ENCODE measurements at places on chromosomes 3 and 15.

- DNase-seq = no peak
Measured at GRCh38 chr15:90789462-90789861, 72.3 kb downstream of the BLM start.

DNA sequence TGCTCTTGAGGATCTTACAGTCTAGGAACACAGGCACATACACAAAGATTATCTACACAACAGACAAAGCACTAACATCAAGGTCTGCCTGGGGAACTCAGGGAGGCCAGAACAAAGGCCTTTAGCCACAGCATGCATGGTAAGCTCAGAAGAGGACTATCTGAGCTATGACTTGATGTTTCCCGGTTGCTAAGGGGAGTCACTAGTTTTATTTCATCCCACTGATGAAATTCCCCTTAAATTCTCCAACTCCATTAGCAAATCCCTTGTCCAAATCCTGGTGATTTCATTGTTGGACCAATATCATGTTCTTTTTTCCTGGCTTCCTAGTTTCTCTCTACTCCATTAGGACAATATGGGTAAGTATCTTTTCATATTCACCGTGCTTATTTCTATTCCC lies 23.3 kb downstream of the FBN1 start:
- no peak for DNase-seq

DNA sequence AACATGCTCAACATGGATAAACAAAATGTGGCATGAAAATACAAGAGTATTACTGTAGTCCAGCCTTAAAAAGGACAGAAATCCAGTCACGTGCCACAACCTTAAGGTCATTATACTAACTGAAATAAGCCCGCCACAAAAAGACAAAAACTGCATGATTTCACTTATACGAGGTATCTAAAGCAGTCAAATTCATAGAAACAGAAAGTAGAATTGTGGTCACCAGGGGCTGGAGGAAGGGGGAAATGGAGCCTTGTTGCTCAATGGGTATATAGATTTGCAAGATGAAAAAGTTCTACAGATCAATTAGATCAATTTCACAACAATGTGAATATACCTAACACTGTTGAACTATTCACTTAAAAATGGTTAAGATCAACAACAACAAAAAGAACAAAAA lies 7.4 kb downstream of the GLB1 start:
- no peak for DNase-seq

- no peak for DNase-seq
Measured at GRCh38 chr3:194929578-194929960, 243.9 kb downstream of the FAM43A start.

DNA sequence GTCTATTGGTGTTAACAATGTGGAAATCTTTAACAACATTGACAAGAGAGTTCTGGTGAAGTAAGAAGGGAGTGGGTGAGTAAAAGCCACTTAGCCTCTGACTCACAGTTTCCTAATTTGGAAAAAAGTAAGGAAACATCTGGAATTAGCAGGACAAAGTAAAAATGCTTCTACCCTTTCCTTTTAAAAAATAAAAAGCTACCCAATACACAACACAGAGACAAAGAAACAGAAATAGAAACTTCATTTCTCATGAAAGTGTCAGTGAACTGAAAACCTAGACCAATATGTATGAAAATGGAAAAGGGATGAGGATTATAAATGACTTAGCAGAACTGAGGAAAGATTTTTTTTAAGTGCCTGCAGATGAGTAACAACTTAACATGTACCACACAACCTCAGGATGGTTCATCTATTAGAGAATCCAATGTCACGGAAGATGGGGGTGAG lies 65.4 kb downstream of the SSR3 start:
- no peak for DNase-seq
